ENCODE measurements at places on chromosomes 6 and 20.

DNA sequence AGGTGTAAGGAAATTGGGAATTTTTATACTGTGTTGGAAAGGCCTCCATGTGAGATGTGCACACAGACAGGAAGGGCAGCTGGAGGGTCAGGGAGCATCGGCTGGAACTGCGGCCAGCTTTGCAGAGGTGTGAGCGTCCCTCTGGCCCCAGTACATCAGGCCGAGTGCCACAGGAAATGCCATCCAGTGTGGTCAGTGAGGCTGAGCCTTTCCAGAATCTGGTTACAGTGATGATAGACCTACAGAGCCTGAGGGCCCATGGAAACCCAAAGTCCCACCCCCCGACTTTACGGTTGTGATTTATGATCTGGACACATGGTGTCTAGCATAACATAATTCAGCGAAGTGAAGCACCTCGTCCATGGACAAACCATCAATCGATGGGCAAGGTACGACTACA lies 137.3 kb upstream of the PDE10A start:
- no peak for DNase-seq

GRCh38 chr20:32964575-32964974 lies 39.7 kb downstream of the SUN5 start:
- peak; percentile 2 for DNase-seq

DNA sequence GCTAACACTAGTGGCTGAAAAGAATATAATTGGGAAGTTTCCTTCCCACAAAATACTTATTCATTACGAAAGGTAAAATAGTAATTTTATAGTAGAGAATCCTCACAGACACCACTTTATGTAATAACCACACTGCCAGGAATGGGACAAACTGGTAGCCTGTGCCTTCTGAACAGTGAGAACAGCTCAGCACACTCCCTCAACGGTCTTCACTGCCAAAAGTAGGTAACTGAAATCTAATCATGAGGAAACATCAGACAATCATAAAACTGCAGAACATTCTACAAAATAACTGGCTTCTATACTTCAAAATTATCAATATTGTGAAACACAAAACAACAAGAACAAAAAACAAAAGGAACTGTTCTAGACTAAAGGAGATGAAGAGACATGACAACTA lies 44.1 kb downstream of the NUP153 start:
- DNase-seq = no peak

- peak; percentile 10 for DNase-seq
Measured at GRCh38 chr20:11993886-11994461, 76.3 kb downstream of the BTBD3 start.

GRCh38 chr6:110852773-110853172 lies 21.8 kb upstream of the AMD1 start:
- DNase-seq = no peak

DNA sequence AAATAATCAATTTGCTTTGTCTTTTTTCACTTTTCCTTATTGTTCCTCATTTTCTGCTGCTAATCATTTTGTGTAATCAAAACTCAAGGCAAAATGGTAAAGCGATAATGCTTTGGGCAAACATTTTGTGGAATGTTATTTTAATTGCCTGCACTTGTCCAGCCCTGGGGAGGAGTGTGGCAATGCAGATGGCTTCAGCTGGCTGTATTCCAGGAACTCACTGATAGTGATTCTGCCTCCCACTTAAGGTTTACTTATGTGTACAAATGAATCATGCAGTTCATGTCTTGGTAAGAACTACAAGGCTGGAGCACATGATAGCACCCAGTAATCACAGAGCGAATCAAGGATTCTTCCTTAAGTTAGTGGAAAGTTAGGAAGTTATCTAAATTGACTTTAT lies 107.8 kb downstream of the COL19A1 start:
- no peak for DNase-seq

GRCh38 chr20:1313236-1313964 lies 15.5 kb downstream of the SDCBP2 start:
- DNase-seq = peak; percentile 95

- no peak for DNase-seq
Measured at GRCh38 chr6:2563635-2564034, 187.1 kb downstream of the MYLK4 start.

DNA sequence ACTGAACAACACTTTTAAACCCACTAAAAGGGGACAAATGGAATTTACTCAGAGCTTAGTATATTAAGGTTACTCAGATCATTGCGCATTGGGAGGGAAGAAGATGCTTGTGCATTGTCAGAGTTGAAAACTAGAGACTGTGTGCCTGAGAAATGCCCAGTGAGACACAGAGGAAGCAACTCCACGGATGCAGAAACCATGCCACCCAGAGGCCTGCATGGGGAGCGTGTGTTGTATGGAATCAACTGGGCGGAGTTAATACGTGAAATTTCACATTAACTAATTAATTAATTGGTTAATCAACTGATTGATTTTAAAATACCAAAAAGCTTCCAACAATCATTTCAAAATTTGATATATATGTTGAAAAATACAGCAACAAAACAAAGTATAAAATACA lies 391.6 kb downstream of the PLCB1 start:
- no peak for DNase-seq

DNA sequence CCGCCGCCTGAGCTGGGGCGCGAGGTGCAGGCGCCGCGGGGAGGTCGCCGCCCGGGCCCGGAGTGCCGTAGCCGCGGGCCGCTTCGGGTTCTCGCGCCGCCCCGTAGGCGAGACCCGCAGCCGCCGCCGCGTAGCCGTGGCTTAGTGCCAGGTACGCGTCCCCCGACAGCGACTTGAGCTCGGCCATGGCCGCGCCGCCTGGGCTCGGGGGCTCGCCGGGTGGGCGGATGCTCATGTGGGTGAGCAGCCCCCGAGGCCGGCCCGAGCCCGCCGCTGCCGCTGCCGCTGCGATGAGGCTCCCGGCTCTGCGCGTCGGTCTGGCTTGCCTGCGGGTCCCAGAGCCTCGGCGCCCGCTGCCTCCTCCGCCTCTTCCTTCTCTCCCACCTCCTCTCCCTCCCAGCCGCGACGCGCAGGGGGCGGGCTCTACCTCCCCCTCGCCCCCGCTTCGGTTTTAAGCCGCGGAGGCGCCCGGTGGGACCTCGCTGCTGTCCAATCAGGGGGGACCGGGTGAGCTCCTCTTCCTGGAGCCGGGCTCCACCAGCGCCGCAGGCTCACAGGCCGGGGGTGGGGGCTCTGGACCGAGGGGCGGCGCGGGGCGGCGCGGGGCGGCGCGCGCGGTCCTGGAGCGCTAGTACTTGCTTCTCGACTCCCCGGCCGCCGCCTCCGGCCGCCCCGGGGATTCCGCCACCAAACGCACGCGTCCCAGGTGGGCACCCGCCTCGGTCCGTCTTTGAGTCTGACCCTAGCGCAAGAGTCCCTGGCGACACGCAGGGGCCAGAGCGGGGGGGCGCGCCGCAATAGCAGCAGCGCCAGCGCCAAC lies at the start of gene BHLHE23:
BHLHE23 (minus strand) TSS at position 425 of the 820 bp plus-strand sequence; CDS start at position 235, 190 bp downstream.
- DNase-seq = peak; percentile 96

- DNase-seq = no peak
Measured at GRCh38 chr6:139327038-139327437, 35.2 kb upstream of the TXLNB start.

- DNase-seq = no peak
Measured at GRCh38 chr6:52922161-52922560, 12.7 kb upstream of the GSTA3 start.

DNA sequence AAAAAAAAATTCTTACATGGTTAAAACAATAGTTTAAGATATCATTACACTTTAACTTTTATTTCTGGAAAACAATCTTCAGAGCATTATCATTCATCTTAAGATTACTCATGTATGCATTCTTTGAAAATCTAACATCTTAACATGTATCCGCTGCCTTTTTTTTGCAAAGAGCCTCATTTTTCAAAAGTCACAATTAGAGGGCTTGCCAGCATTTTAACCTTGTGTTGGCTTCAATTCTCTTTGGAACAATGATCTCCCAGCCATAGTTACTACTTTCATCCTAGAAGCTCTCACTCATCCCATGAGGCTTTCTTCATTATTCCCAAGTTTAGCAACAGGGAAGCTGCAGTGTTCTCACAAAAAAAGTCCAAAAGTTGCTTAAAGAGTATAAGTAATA lies 330.8 kb downstream of the BCKDHB start:
- no peak for DNase-seq

GRCh38 chr6:167397712-167398111 lies 72.8 kb downstream of the TTLL2 start:
- no peak for DNase-seq

GRCh38 chr6:1698527-1698926 lies 88.8 kb downstream of the FOXC1 start:
- no peak for DNase-seq

DNA sequence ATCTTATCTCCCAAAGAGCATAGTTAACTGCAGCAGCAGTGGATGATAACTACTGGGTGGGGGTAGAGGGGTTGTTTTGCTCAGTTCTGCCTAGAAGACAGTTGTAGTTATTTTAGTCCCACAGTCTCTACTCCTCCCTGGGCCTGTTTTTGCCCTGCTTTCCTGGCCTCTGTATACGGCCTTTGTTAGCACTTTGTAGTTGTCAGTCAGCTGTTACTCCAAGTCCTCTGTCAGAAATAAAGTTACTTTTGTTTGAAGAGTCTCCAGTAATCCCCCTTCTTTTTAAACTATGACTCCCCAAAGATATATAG lies 113.9 kb downstream of the SLC16A10 start:
- no peak for DNase-seq

- DNase-seq = no peak
Measured at GRCh38 chr6:52543729-52544601, 32.9 kb downstream of the TRAM2 start.

- DNase-seq = no peak
Measured at GRCh38 chr6:29424168-29424567, 9.4 kb downstream of the OR12D1 start.

DNA sequence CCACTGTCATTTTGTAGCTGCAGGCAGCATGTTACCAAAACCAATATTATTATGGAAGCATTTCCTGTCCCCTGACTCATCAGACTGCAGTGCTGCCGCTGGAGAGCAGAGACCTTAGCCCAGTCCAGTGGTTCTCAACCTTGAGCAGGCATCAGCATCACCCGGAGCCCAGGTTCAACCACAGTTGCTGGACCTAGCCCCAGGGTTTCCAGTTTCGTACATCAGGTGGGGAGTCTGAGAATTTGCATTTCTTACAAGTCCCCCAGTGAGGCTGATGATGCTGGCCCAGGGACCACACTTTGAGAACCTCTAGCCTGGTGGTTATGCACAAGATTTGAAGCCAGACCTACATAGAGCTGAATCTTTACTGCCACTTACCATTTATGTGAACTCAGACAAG lies 47.3 kb downstream of the LY86 start:
- no peak for DNase-seq

DNA sequence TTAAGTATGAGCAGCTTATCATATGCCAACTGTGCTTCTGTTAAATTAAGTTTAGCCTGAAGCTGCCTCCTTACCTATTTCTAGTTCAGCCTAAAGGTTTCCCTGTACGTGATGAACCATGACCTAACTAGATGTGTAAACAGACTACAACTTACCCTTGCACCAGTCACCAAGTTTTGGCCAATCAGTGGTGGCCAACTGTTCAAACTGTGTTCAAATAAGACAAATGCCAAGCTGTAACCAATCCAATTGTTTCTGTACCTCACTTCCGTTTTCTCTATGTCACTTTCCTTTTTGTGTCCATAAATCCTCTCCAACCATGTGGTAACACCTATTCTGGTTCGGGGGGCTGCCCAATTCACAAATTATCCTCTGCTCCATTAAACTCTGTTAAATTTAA lies 6.0 kb upstream of the SLC2A10 start:
- DNase-seq = no peak

DNA sequence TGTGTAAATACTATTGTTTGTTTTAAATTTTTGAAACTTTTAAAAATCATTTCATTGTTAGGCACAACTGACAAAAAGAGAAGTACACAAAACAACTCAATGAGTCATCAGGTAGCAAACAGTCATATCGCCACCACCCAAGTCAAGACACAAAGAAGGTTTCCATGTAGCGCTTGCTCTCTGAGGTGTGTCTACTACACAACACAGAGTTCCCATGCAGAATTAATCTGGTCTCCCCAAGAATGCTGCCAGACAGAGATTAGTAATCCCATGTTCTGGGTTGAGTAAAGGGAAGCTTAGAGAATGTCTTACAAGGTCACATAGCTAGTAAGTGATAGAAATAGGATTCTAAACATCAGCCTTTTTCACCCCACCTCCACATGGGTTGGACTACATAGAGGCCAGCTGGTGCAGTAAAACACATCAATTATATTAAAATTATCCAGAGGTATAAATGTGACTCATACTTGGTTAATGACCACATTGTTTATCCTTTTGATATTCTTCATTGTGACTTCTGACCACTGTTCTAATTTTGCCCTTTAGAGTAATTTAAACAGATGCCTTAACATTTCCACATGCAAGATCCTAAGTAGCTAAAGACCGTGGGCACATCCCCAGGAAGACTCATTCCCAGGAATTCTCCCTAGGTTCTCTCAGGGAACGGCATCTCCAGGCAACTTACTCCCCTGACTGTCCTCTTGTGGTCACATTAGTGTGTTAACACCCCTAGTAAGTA lies 413.5 kb downstream of the PRKN start:
- no peak for DNase-seq

DNA sequence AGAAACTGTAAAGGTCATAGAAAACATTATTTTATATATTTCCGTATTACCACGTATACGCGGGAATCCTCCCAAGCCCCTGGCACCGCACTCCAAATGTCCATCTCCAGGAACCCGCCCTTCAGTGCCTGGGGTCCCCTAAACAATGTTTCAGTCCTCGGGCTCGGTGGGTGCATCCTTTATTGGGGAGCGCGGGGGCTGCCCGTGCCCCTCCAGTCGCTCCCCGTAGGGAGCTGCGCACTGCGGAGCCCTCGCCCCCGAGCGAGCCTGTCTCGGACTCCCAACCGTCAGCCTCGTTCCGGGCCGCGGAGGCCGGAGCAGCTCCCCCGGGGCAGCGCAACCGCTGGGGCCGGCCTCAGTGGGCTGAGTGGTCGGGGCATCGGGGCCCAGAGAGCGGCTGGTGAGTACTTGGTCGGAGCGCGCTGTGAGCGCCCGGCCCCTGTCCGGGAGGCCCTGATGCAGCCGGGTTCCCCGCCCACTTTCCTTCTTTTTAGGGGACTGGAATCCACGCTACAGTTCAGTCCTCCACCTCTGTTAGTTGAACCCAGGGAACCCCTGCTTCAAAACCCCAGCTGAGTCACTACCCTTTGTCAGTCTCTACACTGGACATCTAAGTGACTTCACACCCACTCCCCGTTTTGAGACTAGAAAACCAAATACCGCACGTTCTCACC lies at the start of gene DNAH8:
DNAH8 (plus strand) TSS at position 296 of the 674 bp plus-strand sequence. CDS start 7,499 bp downstream, outside the sequence.
- peak; percentile 59 for DNase-seq

- no peak for DNase-seq
Measured at GRCh38 chr6:89528866-89529265, 95.9 kb downstream of the ANKRD6 start.

- DNase-seq = no peak
Measured at GRCh38 chr6:101992286-101992685, 598.8 kb downstream of the GRIK2 start.

- no peak for DNase-seq
Measured at GRCh38 chr6:139361211-139361610, 13.2 kb downstream of the CITED2 start.

DNA sequence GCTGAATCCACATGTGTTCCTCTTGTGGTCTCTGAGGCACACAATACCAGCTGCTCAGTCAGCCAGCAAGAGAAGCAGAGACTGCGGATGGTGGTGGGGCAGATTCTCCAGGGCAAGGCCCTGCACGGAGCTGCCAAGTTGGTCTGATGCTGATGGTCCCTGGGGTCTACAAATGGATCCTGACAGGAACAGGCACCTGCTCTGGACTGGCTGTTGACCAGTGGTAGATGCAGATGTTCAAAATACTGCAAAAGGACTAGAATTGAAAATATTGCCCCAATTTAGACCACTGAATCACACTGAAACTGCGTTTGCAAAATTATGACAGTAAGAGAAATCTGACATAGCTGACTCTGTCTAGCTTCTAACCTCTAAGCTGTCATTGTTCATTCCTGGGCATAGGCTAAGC lies 29.6 kb upstream of the TUBB2A start:
- no peak for DNase-seq

GRCh38 chr20:12207875-12208274 lies 290.2 kb downstream of the BTBD3 start:
- peak; percentile 10 for DNase-seq
